ENCODE measurements at places on chromosomes 7 and 10.

DNA sequence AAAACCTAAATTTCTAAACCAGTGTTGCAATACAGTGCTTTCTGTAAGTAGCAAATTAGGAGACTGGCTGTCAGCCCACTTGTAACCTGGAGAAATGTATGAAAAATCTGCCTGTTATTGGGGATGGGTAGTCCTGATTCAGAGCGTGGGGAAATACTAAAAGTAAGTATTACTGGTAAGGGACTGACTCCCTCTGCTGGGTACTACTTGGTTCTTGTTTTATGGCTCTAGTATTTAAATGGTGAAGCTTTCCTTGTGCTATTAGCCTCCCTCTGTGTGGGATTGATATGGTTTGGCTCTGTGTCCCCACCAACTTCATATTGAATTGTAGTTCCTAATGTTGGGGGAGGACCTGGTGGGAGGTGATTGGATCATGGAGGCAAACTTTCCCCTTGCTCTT, 886.1 kb downstream of the SORCS1 start:
- no peak overlapping the region for H3K27ac ChIP-seq
- no peaks in the 10 kb centered on the region for H3K4me1 ChIP-seq
- no peak for ATAC-seq
- H3K27me3 ChIP-seq = no peaks in the 10 kb centered on the region
- no peaks in the 10 kb centered on the region for H3K36me3 ChIP-seq

DNA sequence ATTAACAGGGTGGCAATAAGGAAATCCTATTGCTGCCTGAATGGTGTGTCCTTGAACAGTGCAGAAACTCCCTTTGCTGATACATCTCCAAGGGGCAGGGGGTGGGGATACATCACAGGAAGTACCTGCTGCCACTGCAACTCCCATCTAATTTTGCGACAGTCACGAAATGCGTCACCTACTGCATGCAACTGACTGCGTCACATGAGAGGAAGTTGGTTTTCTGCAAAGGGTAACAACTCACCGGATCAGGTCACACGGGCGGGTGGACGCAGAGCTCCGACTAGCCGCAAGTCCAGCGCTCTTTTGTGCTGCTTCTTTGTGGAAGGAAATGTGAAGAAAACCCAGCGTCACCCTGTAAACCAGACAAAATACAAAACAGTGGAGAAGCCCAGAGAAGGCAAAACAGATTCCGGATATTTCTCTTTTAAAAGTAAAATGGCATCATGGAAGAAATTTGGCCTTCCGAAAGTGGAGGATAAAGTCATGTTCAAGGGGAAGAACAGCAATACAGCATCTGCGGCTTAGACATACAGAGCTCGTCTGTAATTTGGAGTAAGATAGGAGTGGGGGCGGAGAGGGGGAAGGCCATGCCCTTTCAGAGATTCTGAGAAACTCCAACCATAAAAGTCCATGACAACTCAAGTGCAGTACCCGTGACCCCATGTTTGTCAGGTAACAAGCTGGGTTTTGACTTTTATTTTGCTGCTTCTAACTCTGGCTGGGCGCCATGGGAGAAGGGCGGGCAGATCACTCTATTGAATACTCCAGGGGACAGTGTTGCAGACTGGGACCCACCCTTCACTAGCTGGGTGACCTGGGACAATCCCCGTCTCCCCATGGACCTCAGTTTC, 32.3 kb upstream of the PLEKHS1 start:
- no peak overlapping the region for H3K27ac ChIP-seq
- H3K27me3 ChIP-seq = no peaks in the 10 kb centered on the region
- H3K36me3 ChIP-seq = peaks cover 68% of the 10 kb centered on the region

DNA sequence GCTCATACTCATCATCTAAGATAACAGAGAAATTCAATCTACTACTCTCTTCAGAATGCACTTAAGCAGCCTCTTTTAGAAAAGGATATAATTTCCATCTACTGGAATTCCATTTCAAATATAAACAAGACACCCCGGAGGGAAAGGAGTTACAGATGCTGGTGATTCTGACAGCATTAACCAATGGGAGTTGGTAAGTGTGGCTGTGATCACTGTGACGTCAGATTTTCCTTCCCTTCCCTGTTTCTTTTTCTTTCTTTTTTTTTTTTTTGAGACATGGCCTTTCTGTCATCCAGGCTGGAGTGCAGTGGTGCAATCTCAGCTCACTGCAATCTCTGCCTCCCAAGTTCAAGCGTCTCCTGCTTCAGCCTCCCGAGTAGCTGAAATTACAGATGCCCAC, 106.6 kb downstream of the ACTR3B start:
- no peak overlapping the region for H3K4me3 ChIP-seq
- no peak for ATAC-seq
- H3K4me1 ChIP-seq = no peaks in the 10 kb centered on the region
- no peak overlapping the region for H3K27ac ChIP-seq
- no peaks in the 10 kb centered on the region for H3K27me3 ChIP-seq

GRCh38 chr7:28358423-28358868, 53.9 kb upstream of the CREB5 start:
- no peaks in the 10 kb centered on the region for H3K36me3 ChIP-seq
- ATAC-seq = no peak
- H3K27me3 ChIP-seq = no peaks in the 10 kb centered on the region
- H3K4me1 ChIP-seq = no peaks in the 10 kb centered on the region
- no peak overlapping the region for H3K27ac ChIP-seq
- no peak overlapping the region for H3K4me3 ChIP-seq

DNA sequence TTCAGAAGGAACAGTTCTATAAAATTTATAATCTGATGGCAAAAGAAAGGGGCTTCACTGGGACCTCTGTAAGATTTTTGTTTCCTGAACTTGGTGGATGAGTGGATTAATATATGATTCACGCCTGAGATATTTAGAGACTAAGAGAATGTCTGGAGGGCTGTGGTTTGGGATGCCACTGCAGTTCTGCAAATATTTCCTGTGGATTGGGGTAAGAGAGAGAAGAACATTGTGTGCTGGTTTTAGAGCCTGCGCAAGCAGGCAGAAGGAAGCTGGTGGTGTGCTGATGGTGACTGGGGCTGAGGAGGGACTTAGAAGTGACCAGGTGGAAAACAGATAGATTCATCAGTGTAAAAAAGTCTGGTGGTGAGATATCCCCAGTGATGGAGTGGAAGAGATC, 87.0 kb downstream of the SUGCT start:
- H3K27me3 ChIP-seq = no peaks in the 10 kb centered on the region
- ATAC-seq = no peak
- H3K4me3 ChIP-seq = no peak overlapping the region
- no peaks in the 10 kb centered on the region for H3K36me3 ChIP-seq
- no peak overlapping the region for H3K27ac ChIP-seq

DNA sequence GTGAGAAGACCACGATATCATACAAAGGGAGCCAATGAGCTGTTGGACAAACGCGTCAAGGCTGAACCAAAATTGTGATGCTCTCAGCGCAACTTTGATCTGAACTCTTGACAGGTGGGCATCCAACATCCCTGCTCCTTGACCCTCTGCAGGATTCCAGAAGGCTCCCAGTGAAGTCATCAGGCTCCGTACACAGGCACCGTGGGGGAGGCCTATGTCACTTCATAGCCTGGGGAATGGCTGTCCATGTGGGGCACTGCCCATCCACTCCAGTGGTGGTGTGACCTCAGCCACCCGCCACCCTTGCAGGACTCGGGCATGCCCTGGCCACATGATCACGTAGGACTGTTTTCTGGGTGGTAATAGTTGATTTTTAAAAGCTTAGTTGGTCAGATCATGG, 233.8 kb upstream of the GRB10 start:
- no peaks in the 10 kb centered on the region for H3K36me3 ChIP-seq
- no peaks in the 10 kb centered on the region for H3K27me3 ChIP-seq
- H3K4me1 ChIP-seq = no peaks in the 10 kb centered on the region
- H3K27ac ChIP-seq = no peak overlapping the region

DNA sequence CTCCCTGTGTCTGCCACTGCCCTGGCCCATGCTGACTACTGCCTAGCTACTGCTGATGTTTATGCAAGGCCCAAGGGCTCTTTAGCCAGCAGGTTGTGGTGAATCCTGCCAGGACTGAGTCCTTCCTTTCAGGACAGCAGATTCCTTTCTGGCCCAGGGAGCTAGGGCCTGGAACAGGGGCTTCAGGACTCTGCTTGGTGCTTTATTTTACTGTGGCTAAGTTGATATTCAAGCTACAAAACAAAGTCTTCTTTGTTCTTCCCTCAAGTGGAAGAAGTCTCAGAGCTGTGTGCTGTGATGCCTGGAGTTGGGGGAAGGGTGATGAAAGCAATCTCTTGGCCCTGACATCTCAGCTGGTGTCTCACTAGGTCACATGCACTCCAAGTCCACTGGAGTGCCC, 66.2 kb upstream of the NME8 start:
- no peaks in the 10 kb centered on the region for H3K27me3 ChIP-seq
- H3K4me3 ChIP-seq = no peak overlapping the region
- ATAC-seq = no peak
- peak overlapping the region; percentile 20 for H3K27ac ChIP-seq
- H3K4me1 ChIP-seq = peaks cover 22% of the 10 kb centered on the region

GRCh38 chr7:36487756-36488336, 98.2 kb downstream of the ANLN start:
- no peak overlapping the region for H3K27ac ChIP-seq
- H3K4me3 ChIP-seq = no peak overlapping the region
- H3K4me1 ChIP-seq = no peaks in the 10 kb centered on the region
- no peaks in the 10 kb centered on the region for H3K36me3 ChIP-seq

- no peak for ATAC-seq
- H3K4me1 ChIP-seq = no peaks in the 10 kb centered on the region
- H3K4me3 ChIP-seq = no peak overlapping the region
- H3K27ac ChIP-seq = no peak overlapping the region
- H3K36me3 ChIP-seq = no peaks in the 10 kb centered on the region
- no peaks in the 10 kb centered on the region for H3K27me3 ChIP-seq
Measured at GRCh38 chr7:89021741-89022140, 226.2 kb upstream of the TEX47 start.

GRCh38 chr10:73911553-73912004, 647 bp downstream of the PLAU start:
- peaks cover 7% of the 10 kb centered on the region for H3K27me3 ChIP-seq
- H3K4me1 ChIP-seq = peaks cover 48% of the 10 kb centered on the region
- peak overlapping the region; percentile 89 for H3K4me3 ChIP-seq
- H3K36me3 ChIP-seq = no peaks in the 10 kb centered on the region
- no peak for ATAC-seq
- peak overlapping the region; percentile 57 for H3K27ac ChIP-seq

DNA sequence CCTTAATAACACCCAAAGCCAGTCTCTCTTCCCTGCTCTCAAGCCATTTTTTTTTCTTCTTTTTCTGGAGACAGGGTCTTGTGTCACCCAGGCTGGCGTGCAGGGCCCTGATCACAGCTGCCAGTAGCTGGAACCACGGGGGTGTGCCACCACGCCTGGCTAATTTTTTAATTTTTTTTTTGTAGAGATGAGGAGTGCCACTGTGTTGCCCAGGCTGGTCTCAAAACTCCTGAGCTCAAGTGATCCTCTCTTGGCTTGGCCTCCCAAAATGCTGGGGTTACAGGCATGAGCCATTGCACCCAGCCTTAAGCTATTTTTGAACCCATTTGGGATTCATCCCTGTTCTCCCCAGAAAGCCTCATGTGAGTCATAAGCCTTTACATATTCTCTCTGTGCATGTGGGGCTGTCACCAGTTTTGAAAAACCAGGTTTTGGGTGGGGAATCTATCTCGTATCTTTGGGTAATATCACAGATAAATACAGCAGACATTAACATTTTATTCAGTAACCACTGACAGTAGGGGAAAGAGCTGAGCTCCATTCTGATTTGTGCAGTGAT, 15.5 kb downstream of the ZNF487 start:
- H3K27ac ChIP-seq = peak overlapping the region; percentile 99
- ATAC-seq = no peak
- no peaks in the 10 kb centered on the region for H3K27me3 ChIP-seq
- peaks cover 48% of the 10 kb centered on the region for H3K4me1 ChIP-seq

- peak; percentile 93 for ATAC-seq
- H3K4me1 ChIP-seq = peaks cover 49% of the 10 kb centered on the region
- peak overlapping the region; percentile 67 for H3K27ac ChIP-seq
- peak overlapping the region; percentile 39 for H3K4me3 ChIP-seq
Measured at GRCh38 chr7:130090745-130091532, 20.6 kb downstream of the KLHDC10 start.

DNA sequence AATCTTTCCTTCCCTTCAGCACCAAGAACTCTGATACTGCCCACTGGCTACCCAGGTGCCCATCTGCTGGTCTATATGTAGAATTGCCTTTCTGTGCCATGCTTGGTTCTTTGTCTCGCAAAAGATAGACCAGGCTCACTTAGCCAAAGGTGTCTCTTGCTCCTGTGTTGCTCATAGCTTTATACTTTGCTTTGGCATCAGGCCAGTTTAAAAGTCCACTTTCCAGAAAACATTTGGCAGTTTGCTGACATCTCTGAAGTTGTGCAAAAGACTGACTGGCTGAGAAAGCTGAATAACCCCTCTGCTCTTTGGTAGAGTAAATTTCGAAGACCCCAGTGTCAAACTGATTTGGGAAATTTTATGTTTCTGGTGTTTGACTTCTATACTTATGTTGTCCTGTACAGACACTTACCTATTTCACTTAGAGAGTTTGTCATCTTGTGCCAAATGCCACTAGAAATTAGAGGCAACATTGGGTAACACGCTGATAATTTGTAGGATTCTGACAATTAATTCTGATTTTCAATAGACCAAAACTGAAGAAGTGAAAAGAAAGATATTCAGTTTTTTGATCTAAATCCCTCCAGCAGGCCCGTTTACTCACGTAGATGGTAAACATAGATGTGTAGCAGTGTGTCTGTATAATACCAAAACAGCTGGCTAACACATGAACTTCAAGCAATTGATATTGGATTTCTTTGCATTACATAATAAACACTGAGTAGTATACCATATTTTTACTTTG, 91.1 kb downstream of the CPED1 start:
- H3K4me1 ChIP-seq = peaks cover 7% of the 10 kb centered on the region
- no peak for ATAC-seq
- H3K4me3 ChIP-seq = no peak overlapping the region

DNA sequence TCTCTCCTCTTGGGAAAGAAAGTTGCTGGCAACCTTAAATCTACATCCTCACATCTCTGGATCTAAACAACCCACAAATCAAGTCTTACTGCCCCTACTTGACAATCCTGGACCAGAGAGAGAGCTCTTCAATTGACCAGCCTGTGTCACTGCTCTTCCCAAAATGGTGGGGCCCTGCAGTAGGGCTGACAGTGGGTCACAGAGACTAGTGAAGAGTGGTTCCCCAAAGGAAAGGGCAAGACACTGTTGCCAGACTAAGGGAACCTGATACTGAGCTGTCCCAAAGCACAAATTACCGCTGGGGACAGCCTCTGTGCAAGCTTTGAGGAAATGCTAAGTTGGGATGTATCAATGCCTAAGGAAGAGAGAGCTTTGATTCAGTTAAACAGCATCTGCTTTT, 4.5 kb upstream of the GPRIN2 start:
- peak; percentile 2 for ATAC-seq
- H3K27me3 ChIP-seq = no peaks in the 10 kb centered on the region
- H3K4me1 ChIP-seq = peaks cover 7% of the 10 kb centered on the region
- H3K36me3 ChIP-seq = no peaks in the 10 kb centered on the region
- no peak overlapping the region for H3K4me3 ChIP-seq

DNA sequence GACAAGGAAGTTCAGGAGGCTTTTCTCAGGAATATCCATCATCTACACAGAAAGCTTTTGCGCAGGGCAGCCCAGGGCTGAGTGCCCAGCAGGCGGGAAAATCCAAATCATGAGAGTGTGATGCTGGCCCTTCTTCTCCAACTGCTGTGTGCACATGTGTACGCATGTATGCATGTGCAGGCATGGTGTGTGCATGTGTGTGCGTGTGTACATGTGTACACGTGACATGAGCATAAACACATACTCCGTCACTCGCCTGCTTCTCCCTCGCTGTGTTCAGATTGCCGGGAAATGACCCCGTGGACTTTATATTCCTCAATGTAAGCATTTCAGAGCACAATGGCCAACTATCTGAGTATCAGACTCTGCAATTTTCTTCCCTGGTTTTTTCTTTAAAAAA, 85.1 kb downstream of the PRPF18 start:
- no peak overlapping the region for H3K27ac ChIP-seq
- peaks cover 4% of the 10 kb centered on the region for H3K27me3 ChIP-seq
- no peak for ATAC-seq
- H3K4me3 ChIP-seq = no peak overlapping the region
- no peaks in the 10 kb centered on the region for H3K36me3 ChIP-seq
